ENCODE measurements at places on chromosomes 5 and 9.
A peak's percentile ranks its signal among the peaks of the same experiment; 100 is the strongest.

- no peak for DNase-seq
Measured at GRCh38 chr5:117461403-117461802, 886.8 kb upstream of the SEMA6A start.

- DNase-seq = no peak
Measured at GRCh38 chr9:116448431-116448830, 238.7 kb upstream of the TRIM32 start.

GRCh38 chr9:60546406-60546805 is 367.8 kb upstream of the SPATA31A5 start:
- no peak for DNase-seq

DNA sequence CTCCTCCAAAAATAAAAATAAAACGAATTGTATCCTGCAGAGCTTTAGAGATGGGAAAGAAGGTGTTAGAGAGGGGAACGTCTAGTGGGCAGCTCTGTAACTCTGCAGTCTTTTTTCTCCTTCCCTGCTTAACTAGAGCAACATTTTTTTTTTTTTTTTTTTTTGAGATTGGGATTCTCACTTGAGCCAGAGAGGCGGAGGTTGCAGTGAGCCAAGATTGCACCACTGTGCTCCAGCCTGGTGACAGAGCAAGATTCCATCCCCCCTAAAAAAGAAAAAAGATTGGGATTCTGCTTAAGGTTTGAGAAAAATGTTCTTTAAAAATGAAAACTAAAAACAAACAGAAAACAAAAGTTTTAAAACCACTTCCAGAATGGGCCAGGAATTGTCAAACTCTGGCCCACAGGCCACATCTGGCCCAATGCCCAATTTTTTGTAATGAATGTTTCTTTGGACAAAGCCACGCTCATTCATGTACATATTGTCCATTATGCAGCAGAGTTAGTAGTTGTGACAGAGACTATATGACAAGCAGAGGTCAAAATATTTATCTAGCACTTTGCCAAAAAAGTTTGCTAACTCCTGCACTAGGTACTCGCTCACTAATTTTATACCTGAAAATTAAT is 98.5 kb downstream of the ZCCHC7 start:
- no peak for DNase-seq

DNA sequence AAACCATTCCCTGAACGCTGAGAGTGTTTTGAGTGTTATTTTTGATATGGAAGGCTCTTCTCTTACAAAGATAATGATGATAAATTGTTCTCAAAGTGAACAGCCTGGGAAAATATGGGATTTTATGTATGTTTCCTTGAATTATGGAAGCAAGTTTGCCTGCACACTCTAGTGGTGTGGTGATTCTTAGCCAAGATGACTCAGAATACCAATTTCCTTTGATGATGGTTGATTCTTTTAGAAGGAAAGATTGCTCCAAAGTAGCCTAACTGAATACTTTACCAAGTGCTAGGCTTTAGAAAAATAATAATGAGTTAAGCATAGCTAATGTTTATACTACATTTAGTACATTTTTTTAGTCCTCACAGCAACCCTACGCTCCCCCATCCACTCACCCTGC is 243.4 kb downstream of the EBF1 start:
- no peak for DNase-seq

GRCh38 chr9:99173570-99174504 is 47.9 kb downstream of the ALG2 start:
- no peak for DNase-seq

- no peak for DNase-seq
Measured at GRCh38 chr5:77311214-77311571, 100.7 kb downstream of the PDE8B start.

DNA sequence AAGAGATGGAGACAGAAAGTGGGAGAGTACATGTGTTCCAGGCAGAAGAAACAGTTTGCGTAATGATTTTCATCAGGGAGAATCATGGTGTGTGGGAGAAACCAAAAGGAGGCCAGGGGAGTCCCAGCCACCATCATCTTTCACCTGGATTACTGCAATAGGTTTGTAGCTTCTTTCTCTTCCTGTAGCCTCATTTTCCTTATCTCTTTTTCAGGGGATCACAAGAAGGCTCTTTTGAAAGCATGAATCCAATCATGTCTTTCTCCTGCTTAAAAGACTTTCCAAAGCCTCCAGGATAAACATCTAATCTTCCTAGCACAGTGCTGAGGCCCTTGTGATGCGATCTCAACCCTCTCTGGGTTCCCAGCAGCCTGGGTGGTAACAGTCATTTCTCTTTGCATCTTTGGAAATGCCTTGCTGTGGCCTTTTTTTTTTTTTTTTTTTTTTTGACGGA is 10.3 kb upstream of the GPBP1 start:
- DNase-seq = no peak

DNA sequence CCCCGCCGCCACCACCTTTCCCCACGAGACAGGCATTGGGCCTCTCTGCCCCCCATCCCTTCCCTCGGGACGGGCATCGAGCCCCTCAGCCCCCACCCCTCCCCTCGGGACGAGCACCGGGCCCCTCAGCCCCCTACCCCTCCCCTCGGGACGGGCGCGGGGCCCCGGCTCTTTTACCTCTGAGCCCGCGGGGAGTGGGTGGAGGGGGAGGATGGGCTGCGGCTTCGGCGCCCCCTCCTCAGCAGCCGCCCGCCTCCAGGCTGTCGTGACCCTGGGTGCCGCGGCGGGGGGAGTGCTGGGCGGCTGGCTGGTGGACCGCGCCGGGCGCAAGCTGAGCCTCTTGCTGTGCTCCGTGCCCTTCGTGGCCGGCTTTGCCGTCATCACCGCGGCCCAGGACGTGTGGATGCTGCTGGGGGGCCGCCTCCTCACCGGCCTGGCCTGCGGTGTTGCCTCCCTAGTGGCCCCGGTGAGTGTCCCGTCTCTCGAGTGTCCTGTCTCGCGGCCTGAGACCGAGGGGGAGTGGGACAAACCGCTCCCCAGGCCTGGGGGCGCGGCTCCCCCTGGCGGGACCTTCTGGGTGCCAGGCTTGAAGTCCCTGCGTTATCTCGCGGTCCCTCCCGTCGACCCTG is 791 bp downstream of the SLC2A8 start:
- DNase-seq = peak; percentile 37

- DNase-seq = no peak
Measured at GRCh38 chr9:130933114-130934046, 5.7 kb downstream of the FIBCD1 start.

DNA sequence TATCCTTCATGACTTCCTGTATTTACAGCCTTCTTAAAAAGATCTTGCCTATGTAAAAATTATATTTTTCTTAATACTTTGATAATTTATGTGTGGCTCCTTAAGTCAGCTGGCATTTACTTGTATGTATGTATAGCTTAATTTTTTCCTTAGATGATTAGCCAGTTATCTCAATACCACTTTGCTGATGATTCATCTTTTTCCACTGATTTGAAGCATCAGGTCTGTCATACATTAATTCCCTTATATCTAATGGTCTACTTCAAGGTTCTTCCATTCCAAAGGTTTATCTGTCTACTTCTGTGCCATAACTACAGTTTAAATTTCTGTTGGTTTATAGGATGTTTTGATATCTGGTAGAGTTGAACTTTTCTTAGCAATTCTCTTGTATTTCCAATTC is 44.9 kb upstream of the MTMR12 start:
- no peak for DNase-seq

DNA sequence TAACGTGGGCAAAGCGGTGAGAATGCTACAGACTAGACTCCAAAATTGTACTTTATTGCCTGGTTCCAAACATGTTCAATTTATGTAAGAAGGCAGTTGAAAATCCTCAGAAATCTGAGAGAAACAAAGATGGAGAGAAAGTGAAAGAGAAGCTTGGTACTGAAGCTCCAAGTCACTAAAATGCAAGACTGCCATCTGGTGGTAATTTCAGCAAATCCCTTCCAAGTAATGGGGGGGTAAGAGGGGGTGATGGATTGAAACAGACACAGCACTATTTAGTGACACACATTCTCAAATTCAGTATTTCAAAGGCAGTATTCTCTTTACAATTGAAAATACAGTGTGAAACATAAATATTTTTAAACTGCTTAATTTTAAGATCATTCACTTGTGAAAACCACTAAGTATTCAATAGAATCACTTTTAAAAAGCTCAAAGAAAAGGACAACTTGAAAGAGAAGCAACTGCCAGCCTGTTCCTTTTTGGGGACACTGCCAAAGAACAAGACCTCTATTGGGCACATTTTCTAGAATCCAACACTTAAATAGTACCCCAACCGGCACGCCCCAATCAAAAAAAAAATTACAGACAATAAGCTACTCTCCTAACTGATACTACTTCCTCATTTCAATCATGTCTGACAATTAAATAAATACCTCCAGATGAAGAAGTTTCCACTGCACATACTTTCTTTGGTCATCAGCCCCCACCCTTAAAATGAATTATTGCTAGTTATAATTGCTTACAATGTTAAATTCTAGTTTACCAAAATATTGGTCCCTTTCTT is 131.5 kb downstream of the AGTPBP1 start:
- peak; percentile 66 for DNase-seq

GRCh38 chr5:107653685-107654084 is 17.1 kb downstream of the EFNA5 start:
- no peak for DNase-seq

GRCh38 chr5:77773734-77774280 is 2.3 kb downstream of the TBCA start:
- DNase-seq = no peak

- DNase-seq = no peak
Measured at GRCh38 chr5:100407053-100407452, 128.1 kb upstream of the FAM174A start.
